Hindlimb muscle (tissue), 1 donor: ENCODE measurements at places on chromosomes 7 and 10.

DNA sequence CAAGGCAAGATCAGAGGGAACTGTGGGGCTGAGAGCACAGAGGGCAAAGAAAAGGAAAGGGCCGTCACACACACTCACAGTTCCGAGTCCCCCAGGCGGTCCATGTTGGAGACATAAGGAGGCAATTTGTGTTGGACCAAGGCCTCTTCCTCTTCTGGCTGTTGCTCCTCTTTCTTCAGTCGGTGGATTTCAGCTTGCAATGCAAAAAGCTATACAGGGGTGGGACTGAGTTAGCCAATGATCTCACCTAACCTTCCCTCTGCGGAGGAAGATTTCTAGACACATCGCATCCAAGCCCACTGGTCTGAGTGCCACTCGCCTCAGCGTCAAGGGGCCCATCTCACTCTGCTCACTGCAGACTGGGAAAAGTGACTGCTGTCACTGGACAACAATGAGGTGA lies 5.5 kb downstream of the WDR91 start:
- DNase-seq, result no peak

DNA sequence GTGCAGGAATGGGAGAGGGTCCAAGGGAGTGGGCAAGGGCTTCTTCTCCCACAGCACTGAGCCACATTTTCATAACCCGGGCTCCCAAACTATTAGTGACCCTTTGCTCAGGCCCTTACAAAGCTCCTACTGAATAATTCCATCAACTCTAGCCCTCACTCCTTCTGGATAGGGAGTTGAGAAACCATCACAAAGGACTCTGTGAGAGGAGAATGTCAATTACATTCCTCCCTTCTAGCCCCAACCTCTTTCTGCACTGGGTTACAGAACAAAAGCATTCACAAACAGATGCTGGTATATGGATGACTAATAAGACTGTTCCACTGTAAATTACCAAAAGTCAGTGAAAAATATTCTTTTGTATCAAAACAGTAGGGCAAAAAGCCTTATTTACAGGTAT lies 203.7 kb downstream of the SORCS1 start:
- no peak for DNase-seq

DNA sequence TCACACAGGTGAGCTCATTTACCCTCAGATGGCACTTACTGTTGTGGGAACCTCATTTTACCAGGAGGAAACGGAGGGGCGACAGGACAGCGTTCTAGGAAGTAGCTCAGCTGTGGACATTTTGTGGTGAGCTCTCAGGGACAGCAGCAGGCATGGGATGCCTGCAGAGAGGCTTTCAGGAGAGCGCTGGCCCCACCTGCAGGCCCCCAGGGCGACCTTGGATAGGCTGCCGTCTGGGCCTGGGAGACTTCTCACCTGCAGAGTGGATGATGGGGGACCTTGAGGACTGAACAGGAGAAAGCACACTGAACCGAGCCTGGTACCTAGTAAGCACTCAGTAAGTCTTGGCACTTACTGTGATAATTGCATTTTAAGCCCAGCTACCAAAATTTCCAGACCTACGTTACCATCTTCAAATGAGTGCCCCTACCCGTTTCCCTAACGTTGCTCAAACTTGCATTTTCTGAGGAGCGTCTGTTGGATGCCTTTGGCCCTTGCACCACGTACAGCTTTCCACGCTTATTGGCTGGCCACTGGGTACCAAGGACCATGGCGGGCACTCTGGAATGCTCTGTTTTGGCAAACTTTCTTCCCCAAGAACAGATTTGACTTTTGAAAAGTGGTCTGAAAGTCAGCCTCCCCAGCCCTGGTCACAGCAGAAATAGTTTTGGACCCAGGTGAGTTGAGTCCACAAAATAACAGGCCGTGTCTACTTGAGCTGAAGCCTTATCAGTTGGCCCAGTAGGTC lies 223.4 kb downstream of the EBF3 start:
- no peak for DNase-seq

GRCh38 chr7:140219672-140220524 lies 43.1 kb upstream of the KDM7A start:
- no peak for DNase-seq

GRCh38 chr10:97211229-97211628 lies 25.5 kb upstream of the SLIT1 start:
- no peak for DNase-seq

- no peak for DNase-seq
Observed at GRCh38 chr10:104485632-104486031, 132.0 kb downstream of the CFAP58 start.

- no peak for DNase-seq
Observed at GRCh38 chr7:91085175-91085574, 179.1 kb upstream of the FZD1 start.

DNA sequence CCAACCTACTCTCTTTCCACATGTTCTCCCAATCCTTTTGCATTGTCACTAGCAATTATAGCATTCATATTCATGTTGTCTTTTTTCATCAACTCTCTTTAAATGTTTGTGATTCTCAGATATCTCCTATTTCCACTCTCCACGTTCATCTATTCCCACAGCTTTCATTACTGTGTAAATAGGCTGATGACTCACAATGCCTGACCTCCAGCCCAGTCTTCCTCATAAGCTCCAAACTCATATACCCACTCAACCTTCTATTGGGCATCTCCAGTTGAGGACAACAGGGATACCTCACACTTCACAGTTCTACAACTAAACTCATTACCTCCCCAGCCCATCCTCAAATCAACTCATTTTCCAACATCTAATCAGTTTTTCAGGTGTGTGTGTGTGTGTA lies 194.1 kb downstream of the DGKI start:
- DNase-seq, result no peak

- no peak for DNase-seq
Observed at GRCh38 chr10:128147064-128147463, 20.8 kb upstream of the MKI67 start.

DNA sequence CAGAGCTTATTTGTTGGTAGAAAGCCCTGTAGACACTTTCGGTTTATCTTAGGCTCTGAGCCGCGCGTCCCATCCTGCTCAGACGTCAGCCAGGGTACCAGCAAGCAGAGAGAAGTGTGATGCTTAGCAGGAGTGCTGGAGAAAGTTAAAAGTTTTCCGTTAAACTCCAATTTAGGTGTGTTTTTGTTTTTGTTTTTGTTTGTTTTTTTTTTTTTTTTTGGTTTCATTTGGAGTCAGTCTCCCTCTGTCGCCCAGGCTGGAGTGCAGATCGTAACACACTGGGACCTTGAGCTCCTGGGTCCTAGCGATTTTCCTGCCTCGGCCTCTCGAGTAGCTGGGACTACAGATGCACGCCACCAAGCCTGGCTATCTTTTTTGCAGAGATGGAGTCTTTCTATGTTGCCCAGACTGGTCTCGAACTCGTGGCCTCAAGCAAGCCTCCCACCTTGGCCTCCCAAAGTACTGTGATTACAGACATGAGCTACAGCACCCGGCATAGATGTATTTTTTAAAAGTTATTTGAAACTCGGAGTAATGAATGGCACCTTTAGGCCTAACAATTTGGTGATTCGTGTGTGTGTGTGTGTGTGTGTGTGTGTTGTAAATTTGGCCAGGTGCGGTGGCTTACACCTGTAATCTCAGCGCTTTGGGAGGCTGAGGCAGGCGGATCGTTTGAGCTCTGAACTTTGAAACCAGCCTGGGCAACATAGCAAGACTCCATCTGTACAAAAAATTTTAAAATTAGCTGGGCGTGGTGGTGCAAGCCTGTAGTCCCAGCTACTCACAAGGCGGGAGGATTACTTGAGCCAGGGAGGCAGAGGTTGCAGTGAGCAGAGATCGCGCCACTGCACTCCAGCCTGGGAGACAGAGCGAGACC lies 1.3 kb upstream of the HIP1 start:
- no peak for DNase-seq

- no peak for DNase-seq
Observed at GRCh38 chr7:123709525-123709924, 39.3 kb downstream of the WASL start.

- DNase-seq, result no peak
Observed at GRCh38 chr10:34753014-34753757, 61.9 kb downstream of the PARD3 start.

GRCh38 chr10:72328045-72328828 lies 26.5 kb downstream of the DNAJB12 start:
- no peak for DNase-seq

- no peak for DNase-seq
Observed at GRCh38 chr10:17232276-17232960, 4.4 kb downstream of the VIM start.

DNA sequence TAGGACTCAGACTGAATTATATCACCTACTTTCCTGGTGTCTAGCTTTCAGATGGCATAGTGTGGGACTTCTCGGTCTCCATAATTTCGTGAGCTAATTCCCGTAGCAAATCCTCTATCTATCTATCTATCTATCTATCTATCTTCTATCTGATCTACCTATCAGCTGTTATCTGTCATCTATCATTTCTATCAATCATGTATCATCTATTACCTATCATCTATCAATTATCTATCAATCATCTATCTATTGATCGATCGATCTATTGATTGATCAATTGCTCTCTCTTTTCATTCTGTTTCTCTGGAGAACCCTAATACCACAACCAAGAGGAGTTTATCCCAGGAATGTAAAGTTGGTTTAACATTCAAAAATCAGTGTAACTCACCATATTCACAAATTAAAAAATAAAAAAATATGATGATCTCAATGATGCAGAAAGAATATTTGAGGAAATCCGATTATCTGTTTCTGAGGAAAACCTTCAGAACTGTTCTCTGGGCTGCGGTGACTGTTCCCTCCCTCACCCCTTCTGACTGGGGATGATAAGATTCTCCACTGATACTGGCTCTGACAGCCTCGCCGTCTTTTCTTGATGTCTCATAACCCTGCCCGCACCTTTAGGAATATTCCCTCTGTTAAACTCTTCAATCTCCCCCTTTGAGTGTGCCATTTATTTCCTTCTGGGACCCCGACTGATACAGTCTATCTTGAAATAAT lies 147.7 kb downstream of the ACTR3B start:
- DNase-seq, result no peak

DNA sequence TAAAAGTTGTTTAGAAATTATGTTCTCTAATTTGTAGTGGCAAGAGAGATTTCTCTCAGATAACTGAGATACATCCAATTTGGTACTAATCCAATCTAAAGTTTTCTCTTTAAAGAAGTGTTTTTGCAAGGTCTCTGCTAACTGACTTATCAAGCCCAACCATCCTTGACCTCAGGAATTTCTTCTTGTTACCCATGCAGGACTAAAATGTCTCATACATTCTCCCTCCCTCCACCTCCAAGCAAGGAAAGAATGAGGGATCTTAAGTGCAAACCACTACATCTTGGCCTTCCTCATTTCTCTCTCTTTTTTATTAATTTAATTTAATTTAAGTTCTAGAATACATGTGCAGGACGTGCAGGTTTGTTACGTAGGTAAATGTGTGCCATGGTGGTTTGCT lies 12.8 kb downstream of the NRAP start:
- no peak for DNase-seq

DNA sequence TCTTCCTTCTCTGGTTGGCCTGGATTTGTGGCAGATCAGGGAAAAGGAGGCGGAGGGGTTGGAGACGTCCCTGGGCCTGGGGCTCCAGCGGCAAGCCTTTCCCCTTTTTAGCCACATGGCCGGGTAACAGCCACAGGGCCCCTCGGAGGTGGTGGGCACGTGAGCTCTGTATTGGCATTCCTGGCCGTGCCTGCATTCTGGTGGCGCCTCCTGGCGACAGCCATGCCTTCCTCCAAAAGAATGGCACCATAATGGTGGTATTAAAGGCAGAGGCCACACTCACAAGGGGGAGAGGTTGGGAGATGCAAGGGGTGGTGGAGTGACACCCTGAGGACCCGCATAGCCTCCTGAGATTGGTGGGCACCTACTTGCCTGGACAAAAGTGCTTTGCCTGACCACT lies 3.0 kb upstream of the AQP1 start:
- no peak for DNase-seq

- no peak for DNase-seq
Observed at GRCh38 chr10:75845176-75845947, 413.9 kb downstream of the LRMDA start.

DNA sequence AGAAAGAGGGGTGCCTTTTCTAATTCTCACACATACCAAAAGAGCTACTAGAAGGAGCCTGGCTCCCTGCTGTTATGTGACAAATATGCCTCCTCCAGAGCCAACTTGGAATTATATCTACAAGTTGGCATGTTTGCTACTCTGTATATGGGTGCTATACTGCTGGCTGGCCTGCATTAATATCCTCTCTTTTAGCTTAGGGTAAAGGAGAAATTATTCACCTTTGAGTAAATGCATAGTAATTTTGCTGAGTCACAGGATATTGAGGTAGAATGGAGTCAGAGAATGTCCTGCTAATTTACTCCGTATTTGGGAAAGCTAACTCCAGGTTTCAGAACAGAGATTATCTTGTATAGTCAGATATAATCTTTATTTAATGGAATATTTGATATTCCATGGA lies 24.2 kb upstream of the LIPN start:
- DNase-seq, result no peak

GRCh38 chr7:103680161-103681144 lies 234.4 kb upstream of the SLC26A5 start:
- no peak for DNase-seq

- DNase-seq, result no peak
Observed at GRCh38 chr10:52379287-52379686, 65.2 kb downstream of the DKK1 start.

DNA sequence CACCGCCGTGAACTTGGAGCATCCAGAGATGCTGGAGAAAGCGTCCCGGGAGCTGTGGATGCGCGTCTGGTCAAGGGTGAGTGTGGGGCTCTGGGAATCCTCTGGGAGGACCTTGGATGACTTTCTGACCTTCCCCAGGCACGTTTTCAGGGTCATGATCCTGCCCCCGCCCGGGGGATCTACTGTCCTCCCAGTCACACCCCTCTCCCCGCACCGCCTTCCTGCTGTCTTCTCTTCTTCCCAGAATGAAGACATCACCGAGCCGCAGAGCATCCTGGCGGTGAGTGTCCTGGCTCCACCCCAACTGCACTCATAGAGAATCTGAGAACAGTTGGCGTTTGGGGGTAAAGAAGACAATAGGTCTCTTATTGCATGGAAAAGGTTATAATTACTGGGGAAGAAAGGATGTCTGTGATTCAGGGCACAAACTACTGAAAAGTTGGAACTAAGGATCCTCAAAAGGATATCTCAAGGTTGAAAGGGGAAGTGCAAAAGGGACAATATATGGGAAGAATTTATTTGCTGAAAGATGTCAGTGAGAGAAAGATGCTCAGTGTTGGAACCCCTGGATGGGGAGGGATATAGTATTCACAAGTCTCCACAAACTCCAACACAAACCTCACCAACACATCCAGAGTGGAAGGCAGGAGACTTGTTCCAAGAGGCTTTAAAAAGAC lies 1.9 kb downstream of the GSTK1 start:
- no peak for DNase-seq

DNA sequence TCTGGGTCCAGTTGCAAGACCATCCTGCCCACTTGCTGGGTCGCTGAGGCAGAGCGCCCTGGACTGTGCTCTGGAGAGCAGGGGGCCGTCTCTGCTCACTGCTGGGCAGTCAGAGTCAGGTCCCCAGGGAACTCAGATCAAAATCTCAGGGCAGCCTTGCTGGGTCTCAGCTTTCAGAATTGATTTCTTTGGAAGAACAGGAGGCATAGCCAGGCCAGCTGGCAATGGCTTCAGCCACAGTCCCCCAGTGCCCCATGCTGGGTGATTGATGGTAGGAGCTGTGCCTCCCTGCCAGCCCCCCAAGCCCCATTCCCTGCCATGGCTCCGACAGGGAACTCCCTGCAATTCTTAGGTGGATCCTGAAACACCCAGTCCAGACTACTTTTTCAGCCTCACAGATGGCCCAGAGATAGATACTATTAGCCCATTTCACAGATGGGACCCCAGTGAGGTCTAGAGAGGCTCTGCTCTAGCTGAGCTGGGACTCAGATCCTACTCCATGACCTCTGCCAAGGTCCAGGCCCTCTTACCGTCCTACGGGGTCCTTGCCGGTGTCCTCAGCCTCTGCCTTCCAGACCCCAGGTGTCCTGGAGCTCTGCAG lies 467 bp downstream of the MMRN2 start:
- DNase-seq, result no peak
